ENCODE measurements at places on chromosomes 16 and 17.

DNA sequence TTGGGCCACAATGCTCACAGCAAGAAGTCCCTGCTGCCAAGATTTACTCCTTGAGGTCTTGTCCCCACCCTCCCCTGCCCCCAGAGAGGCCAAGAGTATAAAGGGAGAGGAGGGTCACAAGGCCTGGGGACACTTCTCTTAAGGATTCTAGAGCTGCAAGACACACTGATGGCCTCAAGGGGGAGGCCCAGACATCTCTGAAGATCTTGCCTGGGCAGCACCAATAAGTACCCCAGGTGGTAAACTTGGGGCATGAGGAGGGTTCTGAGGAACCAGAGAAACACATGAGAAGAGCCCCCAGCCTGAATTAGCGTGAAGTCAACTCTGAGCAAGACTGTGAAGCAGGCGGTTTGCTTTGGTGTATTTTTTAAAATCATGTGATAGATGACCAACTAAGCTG lies 26.8 kb upstream of the MTMR4 start:
- DNase-seq, result no peak

DNA sequence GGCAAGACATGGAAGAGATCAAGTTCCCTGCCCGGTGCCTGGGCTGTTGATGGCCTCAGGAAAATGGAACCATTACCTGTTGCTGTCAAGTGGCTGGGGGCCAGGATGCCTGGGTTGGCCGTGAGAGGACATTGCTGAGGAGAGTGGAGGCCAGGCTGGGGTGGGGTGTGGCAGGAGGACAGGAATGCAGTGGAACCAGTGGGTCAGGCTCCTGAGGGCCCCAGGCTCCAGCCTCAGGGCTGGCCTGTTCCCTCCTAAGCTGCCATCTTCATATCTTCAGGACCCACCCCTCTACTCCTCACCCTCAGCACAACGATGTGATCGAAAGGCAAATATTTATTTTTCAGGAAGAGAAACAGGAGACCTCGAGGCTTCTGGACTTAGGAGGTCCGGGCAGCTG lies 8.5 kb upstream of the YPEL3 start:
- no peak for DNase-seq

GRCh38 chr16:71408536-71408935 lies 33.3 kb downstream of the TLE7 start:
- no peak for DNase-seq

- no peak for DNase-seq
Observed at GRCh38 chr16:85601272-85601639, 11.9 kb upstream of the GSE1 start.

DNA sequence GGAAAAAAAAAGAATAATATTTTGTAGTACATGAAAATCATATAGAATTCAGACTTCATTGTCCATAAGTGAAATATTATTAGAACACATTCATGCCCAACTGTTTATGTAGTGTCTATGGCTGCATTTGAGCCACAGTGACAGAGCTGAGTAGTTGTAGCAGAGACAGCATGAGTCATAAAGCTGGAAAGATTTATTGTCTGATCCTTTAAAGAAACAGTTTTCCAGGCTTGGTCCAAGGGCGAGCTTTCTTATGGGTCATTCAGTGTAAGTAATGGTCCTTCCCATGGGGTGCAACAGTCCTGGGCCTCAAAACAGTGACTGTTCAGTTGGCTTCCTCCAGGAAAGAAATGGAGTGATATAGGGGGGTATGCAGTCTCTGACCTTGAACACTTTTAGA lies 260.2 kb downstream of the HS3ST4 start:
- no peak for DNase-seq

DNA sequence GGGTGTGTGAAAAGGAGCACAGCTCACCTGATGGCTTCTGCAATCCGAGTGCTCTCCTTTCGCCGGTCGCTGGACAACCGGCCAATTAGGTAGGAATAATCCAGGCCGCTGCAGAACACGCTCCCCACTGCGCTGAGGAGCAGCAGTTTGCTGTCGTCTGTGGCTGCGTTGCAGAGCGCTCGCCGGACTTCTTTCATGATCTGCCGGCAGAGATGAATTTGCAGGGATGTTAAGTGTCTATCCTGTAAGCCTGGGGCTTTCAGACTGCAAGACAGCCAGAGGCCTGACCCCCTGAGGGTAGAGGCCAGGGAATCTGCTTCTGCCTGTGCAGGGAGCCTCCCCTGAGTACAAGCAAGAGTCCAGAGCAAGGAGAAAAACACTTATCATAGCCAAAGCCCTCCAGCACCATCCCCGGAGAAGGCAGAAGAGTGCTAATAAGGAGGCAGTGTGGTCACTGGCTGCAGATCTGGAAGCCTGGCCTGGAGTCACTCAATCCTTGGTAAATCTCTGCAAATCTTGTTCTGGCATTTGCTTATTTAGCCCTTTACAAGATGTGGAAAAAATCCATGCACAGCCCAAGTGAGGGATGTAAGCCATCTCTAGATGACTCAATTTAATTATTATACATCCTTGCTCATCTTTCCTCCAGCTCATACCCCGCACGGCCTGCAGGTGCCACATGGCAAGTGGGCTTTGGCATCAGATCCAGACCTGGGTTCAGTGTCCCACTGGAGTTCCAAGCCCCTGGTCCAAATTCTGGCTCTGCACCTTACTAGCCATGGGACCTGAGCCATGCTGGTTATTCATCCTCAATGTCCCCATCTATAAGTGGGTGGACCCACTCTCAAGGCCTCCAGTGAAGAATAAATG lies 80.2 kb downstream of the DYNLRB2 start:
- DNase-seq, result no peak

DNA sequence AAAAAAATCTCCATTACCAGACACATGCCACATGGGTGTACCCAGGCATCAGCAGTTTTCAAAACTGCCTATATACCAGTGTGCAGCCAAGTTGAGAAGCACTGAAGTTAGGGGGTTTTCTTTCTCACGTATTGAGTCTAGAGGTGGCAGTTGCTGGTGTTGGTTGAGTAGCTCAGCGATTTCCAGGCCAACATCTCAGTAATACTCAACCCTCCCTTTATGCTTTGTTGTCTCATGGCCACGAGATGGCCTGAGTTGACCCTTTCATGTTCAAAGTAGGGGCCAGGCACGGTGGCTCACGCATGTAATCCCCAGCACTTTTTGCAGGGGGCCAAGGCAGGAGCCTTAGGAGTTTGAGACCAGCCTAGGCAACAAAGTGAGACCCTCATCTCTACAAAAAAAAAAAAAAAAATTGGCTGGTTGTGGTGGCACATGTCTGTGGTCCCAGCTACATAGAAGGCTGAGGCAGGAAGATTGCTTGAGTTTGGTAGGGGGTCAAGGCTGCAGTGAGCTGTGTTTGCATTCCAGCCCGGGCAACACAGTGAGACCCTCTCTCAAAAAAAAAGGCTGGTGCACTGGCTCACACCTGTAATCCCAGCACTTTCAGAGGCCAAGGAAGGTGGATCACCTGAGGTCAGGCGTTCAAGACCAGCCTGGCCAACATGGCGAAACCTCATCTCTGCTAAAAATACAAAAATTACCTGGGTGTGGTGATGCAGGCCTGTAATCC lies 10.8 kb downstream of the LRRC3C start:
- no peak for DNase-seq

DNA sequence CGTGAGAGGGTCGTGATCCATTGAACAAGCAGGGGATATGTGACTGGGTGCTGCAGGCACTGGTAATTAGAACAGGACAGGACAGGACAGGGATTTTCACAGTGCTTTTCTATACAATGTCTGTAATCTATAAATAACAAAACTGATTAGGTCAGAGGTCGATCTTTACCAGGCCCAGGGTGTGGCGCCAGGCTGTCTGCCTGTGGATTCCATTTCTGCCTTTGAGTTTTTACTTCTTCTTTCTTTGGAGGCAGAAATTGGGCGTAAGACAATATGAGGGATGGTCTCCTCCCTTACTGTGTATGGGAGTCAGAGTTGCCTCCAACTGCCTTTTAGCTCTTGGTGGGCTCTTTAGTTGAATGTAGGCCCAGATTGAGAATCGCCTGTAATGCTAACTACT lies 1.5 kb upstream of the ZNF764 start:
- DNase-seq, result no peak

DNA sequence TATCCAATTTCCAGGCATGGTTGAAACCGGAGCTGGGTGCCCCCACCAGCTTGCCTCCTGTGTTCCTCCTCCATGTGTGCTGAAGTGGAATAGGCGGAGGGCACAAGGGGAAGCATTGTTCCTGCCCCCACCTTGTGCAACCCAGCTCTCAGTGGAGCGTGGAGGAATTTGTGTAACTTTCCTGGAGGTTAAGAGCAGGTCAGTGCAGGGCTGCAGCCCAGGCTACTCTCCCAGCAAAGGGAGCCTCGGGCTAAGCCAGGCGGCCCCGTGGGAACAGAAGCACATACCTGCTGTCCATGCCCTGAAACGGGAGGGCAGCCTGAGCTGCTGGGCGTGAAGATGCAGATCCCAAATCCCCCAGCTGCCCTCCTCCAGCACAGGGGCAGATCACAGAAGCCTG lies 158.8 kb upstream of the LHX1 start:
- no peak for DNase-seq

- no peak for DNase-seq
Observed at GRCh38 chr16:23469814-23470213, 16.8 kb upstream of the COG7 start.

GRCh38 chr17:34163123-34163522 lies 92.0 kb upstream of the CCL2 start:
- no peak for DNase-seq
